BJ (cell line): ENCODE measurements at places on chromosomes 11 and 22. TPM values are rescaled to one million over a fixed set of nuclear protein-coding genes. Genes with fewer than 3 reads are reported as not detected.

DNA sequence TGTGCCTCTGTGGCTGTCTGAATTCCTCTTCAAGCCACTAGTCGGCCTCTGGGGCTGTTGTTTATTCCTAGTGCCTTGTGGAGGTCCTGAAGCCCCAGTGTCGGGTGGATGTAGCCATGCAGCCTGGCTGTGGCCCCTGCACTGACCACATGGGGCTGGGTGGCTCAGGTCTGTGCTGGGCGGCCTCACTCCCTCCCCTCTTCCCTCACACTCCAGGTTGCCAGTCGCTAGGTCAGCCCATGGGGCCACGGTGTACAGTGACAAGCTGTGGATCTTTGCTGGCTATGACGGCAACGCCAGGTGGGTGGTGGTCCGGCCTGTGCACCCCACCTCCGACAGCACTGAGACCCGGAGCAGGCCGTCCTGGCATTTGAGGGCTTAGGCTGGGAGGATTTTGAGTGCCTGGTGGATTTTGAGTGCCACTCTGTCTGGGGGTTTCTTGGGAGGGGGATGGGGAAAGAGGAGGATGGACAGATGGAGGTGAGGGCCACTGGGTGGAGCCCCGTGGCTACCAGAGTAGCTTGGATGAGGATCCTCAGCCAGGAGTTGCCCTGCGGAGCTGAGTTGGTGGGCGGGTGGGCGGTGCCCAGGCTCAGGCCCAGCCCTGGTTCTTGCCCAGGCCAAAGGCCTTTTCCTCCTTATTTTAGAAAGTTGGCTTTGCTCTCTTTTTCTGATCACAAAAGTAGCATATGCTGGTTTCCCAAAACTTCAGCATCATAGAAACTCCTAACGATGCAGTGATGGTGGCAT is 6.7 kb downstream of the LZTR1 start:
- no peak for DNase-seq

Gene SMTN
- polyA plus RNA-seq: 16.9 and 45.7 TPM in 2 replicates

Gene PRODH
- polyA plus RNA-seq: not detected in 2 replicates

Gene PKDREJ
- not detected in 2 replicates for polyA plus RNA-seq

DNA sequence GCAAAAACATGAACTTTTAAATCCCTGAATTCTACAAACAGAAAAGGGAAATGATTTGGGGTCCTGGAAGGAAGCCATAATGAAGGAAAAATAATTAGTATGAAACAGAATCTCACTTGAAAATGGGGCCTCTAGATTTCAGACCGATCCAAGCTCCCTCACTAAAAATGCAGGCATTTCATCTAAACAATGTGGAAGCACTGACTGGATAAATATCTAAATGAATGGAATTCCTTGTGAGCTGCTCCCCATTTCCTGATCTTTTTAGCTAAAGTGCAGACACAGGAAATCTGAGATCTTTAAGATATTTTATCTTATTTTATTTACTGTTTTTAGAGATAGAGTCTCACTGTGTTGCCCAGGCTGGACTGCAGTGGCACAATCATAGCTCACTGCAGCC is 1255.8 kb downstream of the LRRC4C start:
- DNase-seq: no peak

GRCh38 chr11:20046416-20046815 is 113.9 kb downstream of the DBX1 start:
- no peak for DNase-seq

- DNase-seq: no peak
These were observed 528 bp upstream of the ARRB1 start for GRCh38 chr11:75351791-75352587.
